ENCODE measurements at places on chromosomes 6 and 20.
A peak's percentile ranks its signal among the peaks of the same experiment; 100 is the strongest.

GRCh38 chr6:166627875-166628801 is 1.1 kb upstream of the RPS6KA2 start:
- DNase-seq = peak; percentile 80

GRCh38 chr6:90468080-90468479 is 118.8 kb downstream of the MAP3K7 start:
- DNase-seq = no peak

DNA sequence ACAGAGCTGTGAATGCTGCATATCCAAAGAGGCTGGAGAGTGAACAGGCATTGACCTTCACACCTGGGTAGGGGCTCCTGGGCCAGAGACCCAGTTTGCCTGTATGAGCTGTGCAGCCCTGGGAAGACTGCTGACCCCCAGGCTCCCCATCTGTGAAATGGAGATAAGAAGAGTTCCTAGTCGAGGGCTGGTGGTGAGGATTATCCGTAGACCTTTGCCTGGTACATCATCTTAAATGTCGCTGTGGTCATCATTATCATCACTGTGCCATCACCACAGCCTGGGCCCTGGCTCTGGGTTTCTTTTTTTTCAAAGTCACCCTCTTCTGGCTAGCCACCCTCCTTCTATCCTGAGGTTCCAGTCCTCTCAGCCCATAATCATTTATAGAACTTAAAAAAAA is 12.0 kb downstream of the AGPAT4 start:
- DNase-seq = no peak

DNA sequence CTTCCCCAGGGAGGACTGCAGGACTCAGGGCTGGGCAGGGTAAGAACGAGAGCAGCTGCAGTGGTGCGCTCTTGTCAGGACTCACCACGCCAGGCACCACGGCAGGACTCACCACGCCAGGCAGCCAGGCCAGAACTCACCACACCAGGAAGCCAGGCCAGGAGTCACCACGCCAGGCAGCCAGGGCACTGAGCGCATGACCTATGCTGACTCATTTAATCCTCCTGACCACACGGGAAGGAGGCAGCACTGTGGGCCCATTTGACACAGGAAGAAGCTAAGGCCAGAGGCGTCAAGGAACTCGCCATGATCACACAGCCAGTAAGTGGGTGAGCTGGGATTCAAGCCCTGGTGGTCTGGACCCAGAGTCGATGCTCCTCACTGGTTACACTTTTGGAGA is 189.3 kb downstream of the PREX1 start:
- no peak for DNase-seq

DNA sequence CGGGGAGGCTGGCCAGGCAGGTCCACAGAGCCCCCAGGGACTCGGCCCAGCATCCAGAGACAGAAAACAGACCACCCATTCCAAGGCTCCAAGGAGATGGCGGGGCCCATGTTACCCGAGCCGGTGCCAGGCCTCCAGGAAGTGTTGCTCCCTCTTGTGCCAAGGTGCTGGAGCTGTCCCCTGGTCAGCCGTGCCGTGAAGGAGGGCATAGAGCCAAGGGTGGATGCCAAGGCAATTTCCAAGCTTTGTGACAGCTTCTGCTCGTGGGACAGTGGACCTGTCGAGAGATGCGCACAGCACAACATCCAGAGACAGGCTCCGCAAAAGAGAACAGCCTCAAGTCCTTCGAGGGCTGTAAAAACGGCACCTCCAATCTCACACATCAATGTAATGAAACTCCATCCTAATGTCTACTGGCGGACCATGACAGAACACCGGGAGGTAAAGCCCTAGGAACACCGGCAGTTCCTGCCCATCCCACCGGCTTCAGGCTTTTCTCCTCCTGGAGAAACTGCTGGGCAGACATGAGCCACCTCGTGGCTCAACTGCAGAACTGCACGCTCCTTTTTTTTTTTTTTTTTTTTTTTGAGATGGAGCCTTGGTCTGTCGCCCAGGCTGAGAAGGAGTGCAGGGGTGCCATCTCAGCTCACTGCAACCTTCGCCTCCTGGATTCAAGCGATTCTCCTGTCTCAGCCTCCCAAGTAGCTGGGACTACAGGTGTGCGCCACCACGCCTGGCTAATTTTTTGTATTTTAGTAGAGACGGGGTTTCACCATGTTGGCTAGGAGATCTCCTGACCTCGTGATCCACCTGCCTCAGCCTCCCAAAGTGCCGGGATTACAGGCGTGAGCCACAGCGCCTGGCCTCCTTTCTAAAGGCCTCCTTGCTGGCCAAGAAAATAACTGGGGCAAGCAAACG is 30.9 kb upstream of the AVP start:
- DNase-seq = peak; percentile 56
